ENCODE measurements at places on chromosomes 4 and X. TPM values are rescaled to one million over a fixed set of nuclear protein-coding genes. Genes with fewer than 3 reads are reported as not detected.

SERTM2 gene
- total RNA-seq, result 0.22 TPM

TRIM75 gene
- not detected for total RNA-seq

PF4V1 gene
- total RNA-seq, result not detected

ODAPH gene
- total RNA-seq, result not detected

ZDHHC15 gene
- 2.7 TPM for total RNA-seq

GABRG1 gene
- total RNA-seq, result 0.11 TPM

DCAF8L2 gene
- not detected for total RNA-seq

MAGEC2 gene
- total RNA-seq, result not detected

CT47B1 gene
- total RNA-seq, result not detected

GRCh38 chr4:3303565-3303824, 10.7 kb downstream of the RGS12 start:
- peak; percentile 21 for DNase-seq

DNA sequence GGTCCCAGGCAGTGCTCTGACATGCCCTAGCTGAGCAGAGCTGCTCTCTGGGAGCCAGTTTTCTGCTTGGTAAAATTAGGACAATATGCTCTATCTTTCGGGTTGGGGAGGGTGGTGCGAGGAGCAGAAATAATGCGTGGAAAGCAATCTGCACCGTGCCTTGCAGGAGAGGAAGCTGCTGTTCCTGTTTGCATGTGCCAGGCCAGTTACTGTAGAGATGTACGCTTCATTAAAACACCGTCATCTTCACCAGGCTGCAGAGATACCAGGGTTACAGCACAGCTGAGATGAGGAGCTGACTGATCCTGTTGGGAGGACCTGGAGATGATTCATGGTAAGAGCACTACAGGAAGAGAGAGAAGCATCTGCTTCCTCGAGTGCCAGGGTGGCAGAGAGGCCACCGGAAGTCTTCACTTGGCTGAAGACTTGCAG, 29.5 kb upstream of the IRF2 start:
- DNase-seq, result no peak

- DNase-seq, result no peak
Observed at GRCh38 chr4:72430050-72430449, 139.0 kb downstream of the ADAMTS3 start.

- no peak for DNase-seq
Observed at GRCh38 chr4:57501720-57502119, 391.5 kb upstream of the IGFBP7 start.

- no peak for DNase-seq
Observed at GRCh38 chr4:126028876-126029275, 714.1 kb downstream of the FAT4 start.

GRCh38 chrX:44903830-44904530, 31.0 kb downstream of the KDM6A start:
- no peak for DNase-seq

- no peak for DNase-seq
Observed at GRCh38 chr4:26377328-26378311, 56.8 kb downstream of the RBPJ start.

- DNase-seq, result no peak
Observed at GRCh38 chr4:83009529-83009928, 1.1 kb downstream of the LIN54 start.

- no peak for DNase-seq
Observed at GRCh38 chr4:106704253-106704870, 331.8 kb downstream of the DKK2 start.

- no peak for DNase-seq
Observed at GRCh38 chr4:4496592-4497372, 45.1 kb downstream of the STX18 start.

GRCh38 chrX:39956803-39957394, 140.9 kb downstream of the BCOR start:
- DNase-seq, result no peak

GRCh38 chr4:93751411-93751810, 77.1 kb upstream of the ATOH1 start:
- no peak for DNase-seq

DNA sequence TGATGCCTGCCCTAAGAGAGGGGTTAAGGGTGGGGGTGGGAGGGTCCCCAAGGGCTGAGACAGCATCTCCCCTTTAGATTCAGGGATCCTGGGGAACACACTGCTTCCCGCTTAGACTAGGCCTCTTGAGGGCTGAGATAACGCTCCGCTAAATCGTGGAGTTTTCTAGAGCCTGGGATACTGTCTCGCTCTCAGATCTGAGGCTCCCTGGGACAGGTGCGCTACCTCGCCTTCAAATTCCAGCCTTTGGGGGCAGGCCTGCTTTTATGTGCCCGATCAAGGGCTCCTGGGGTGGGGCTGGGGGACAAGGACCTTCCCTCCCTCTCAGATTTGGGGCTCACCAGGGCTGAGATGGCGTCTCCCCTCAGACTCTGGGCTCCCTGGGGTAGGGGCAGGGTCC, 440 bp upstream of the ARHGAP36 start:
- DNase-seq, result no peak

DNA sequence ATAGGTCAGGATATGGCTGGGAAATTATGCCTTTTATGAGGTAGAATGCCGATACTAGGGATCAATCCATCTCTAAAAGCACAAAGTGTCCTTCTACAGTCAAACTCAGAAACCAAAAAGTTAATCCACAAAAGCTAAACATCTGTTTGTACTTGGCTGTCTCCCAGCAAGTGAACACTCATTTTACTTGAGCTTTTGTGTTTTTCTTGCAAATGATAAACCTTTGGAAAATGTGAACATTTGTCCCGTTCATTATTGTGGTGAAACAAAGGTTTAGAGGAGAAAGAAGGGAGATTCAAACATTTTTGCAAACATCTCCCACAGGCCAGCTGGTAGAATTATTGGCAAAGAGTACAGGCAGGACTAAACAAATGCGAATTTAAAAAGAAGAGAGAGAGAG, 300.6 kb upstream of the SPANXN1 start:
- no peak for DNase-seq

Measured in H9 (cell line).